ENCODE measurements at places on chromosomes 7 and 10.

DNA sequence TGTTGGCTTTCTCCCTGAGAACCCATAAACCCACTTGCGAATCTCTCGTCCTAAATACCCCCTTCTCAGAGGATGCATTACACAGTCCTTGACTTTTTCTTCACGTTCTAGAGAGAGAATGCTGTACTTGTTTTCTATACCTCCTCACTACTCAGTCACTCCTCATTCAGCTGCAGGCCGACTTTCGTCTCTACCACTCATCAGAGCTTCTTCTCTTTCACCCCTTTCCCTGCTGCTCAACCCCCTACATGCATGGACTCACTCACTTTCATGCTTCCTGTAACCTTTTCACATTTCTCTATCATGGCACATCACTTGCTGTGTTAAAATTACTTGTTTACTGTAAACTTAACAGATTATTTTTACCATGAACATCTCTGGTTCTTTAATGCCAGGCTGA is 19.8 kb downstream of the MDFIC start:
- no peak for DNase-seq

- no peak for DNase-seq
Measured at GRCh38 chr7:120915314-120916105, 35.1 kb upstream of the ING3 start.

GRCh38 chr7:150820148-150820547 is 19.6 kb downstream of the TMEM176A start:
- no peak for DNase-seq

- DNase-seq: no peak
Measured at GRCh38 chr10:34737772-34738169, 77.3 kb downstream of the PARD3 start.

GRCh38 chr10:100999742-101000126 is at the start of gene LZTS2:
Gene LZTS2 (plus strand): TSS chr10:100999808. CDS start chr10:101002539, 2,731 bp downstream.
- DNase-seq: no peak

DNA sequence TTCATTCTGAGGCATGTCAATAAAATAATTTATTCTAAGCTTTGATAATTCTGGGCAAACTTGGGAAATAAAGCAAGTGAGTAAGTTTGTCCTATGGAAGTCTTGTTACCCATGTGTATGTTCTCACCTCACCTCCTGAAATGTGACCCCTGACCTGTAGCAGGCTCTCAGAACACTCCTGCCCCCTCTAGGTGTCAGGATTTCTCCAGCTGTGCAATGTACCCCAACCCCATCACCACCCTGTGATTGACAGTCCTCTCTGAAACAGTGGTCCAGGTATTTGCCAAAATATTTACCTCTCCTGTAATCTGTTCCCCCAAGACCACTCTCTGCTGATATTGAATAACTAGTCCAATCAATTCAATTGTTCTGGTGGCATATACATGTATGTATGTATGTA is 122.6 kb upstream of the PTER start:
- DNase-seq: no peak

- DNase-seq: no peak
Measured at GRCh38 chr7:75872073-75872782, 6.6 kb upstream of the RHBDD2 start.

DNA sequence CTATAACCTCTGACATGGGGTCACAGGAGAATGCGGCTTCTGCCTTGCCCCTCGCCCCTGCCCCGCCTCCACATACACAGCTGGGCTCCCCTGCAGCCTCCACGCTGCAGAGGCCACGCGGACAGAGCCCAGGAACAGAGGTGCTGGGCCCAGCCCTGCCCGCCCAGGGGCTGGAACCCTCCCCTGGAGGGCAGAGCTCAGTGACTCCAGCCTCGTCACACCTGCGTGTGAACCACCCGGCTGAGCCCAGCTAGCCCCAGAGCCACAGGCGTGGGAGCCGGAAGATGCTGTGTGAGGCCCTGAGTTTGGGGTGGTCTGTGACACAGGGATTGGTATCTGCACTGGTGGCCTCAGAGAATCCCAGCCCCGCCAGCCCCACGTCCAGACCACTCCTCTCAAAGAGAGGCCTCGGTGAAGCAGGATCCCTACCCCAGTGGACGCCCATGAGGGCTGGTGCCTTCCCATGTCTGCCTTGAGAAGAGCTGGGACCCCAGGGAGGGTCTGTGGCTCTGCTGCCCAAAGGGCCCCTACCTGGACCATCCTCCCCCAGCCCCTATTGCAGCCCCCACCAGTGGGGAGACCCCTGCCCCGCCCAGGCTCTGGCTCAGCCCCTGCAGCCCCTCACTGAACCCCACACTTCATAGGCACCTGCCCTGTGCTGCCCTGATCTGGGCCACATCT is 8.1 kb upstream of the ADAP1 start:
- no peak for DNase-seq

- DNase-seq: no peak
Measured at GRCh38 chr7:64849250-64849923, 53.7 kb upstream of the ZNF273 start.

- DNase-seq: no peak
Measured at GRCh38 chr7:133805426-133805825, 321.7 kb upstream of the LRGUK start.

DNA sequence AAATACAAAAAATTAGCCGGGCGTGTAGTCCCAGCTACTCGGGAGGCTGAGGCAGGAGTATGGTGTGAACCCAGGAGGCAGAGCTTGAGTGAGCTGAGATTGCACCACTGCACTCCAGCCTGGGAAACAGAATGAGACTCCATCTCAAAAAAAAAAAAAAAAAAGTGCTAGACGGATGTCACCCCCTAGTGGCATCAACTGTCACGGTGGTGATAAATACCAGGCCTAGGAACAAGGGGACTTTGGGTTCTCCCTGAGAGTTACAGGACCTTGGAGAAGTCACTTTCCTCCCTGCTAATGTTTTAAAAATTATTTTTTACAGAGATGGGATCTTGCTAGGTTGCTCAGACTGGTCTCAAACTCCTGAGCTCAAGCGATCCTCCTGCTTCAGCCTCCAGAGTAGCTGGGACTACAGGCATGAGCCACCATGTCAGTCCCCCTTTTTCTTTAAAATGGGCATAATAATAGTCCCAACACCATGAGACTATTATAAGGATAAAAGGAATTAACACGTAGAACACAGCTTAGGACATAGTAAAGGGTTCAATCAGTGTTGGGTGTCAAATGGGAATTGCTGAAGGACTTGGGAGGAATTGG is 2.6 kb upstream of the TMEM130 start:
- no peak for DNase-seq

- DNase-seq: no peak
Measured at GRCh38 chr7:139993592-139993991, 69.2 kb downstream of the PARP12 start.

- no peak for DNase-seq
Measured at GRCh38 chr10:79181227-79181626, 112.5 kb downstream of the ZMIZ1 start.

GRCh38 chr10:133257489-133258065 is 19.1 kb downstream of the ADAM8 start:
- DNase-seq: no peak

GRCh38 chr10:62000726-62001125 is 99.2 kb downstream of the ARID5B start:
- no peak for DNase-seq

DNA sequence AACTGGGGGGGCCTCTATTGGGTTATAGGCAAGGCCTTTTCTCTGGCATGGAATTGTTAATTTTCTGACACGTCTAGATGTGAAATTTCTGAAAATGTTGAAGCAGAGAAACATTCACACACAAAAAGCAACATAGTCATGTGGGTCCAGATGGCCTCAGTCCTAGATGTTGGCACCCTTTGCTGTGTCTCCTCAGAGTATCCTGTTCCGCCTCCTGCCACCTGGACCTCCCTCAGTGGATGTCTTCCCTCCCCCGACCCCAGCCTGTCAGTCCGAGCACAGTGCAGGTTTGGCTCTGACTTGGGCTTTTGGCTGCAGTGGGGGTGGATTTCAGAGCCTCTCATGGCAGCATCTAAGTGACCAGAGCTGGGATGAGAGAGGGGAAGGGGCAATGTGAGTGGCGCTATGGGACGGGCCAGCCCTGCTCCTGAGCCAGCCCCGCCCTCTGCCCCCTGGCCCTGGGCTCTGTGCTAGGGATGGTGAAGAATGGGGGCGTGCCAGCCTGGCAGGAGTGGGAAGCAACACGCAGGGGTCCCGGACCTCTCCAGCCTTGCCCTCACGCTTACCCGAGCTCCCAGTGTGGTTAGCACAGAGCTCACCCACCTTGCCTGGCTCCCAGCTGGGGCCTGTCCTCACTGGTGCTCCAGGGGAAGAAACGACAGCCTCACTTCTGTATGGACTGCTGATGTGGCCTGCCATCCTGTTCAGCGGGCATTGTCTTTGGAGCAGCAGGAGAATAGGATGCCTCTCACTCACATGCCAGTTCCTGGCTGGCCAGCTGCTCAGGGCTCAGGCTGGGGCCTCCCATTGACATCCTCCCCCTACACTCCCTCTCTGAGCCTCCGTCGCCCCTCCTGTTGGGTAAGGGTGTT is 6.2 kb downstream of the ATP6V0E2 start:
- DNase-seq: no peak

GRCh38 chr7:47610506-47611044 is 28.7 kb upstream of the TNS3 start:
- DNase-seq: no peak

GRCh38 chr10:11192304-11193000 is 174.8 kb downstream of the CELF2 start:
- DNase-seq: no peak

DNA sequence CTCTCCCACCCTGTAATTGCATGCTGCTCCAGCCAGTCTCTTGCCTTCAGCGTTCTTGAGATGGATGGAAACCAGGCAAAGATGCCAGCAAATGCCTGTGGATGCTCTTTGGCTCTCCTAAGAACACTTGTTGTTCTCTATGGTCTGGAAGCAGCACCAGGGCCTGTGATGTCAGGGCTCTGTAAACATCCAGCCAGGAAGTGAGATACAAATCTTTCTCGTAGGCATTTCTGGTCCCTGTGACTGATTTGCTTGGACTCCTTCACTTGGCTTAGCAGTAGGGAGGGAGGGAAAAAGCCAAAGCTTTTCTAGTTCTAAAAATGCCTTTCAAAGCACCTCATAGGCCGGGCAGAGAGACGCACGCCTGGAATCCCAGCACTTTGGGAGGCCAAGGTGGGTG is 201.3 kb downstream of the REEP3 start:
- DNase-seq: no peak

DNA sequence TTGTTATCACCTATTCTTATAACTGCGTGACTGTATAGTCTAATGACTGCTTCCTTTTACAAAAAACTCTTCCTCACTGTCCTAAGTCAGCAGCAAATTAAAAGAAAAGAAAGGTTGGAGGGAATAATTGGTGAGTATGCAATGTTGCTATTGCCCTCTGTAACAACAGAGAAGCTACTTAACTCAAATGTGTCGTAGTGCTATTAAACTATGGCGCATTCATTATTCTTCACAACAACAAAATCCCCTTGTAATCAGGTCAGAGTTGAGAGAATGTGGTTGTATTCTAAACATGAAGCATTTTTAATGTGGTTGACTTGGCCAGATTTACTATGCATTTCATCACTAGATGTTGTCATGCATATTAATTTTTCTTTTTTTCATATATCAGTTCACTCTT is 897.8 kb upstream of the PHF14 start:
- no peak for DNase-seq

- DNase-seq: no peak
Measured at GRCh38 chr10:78898341-78899097, 170.2 kb upstream of the ZMIZ1 start.

GRCh38 chr7:69659983-69660382 is 61.7 kb downstream of the AUTS2 start:
- DNase-seq: no peak

GRCh38 chr7:116840256-116840655 is 22.1 kb upstream of the CAPZA2 start:
- no peak for DNase-seq

DNA sequence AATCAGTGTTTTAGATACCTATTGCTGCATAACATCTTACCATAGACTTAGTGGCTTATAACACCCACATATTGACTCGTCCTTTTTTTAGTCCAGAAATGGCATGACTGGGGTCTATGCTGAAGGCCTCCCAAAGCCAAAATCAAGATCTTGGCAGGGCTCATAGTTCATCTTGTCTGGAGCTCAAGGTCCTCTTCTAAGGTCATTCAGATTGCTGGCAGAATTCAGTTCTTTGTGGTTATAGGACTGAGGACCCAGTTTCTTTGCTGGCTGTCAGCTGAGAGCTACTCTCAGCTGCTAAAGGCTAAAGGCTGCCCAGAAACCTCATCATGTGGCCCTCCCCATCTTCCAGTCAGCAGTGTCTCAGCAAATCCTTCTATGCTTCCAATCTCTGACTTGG is 165.5 kb downstream of the FAM107B start:
- DNase-seq: no peak

GRCh38 chr10:124739986-124740368 is 4.2 kb downstream of the FAM53B start:
- DNase-seq: no peak

DNA sequence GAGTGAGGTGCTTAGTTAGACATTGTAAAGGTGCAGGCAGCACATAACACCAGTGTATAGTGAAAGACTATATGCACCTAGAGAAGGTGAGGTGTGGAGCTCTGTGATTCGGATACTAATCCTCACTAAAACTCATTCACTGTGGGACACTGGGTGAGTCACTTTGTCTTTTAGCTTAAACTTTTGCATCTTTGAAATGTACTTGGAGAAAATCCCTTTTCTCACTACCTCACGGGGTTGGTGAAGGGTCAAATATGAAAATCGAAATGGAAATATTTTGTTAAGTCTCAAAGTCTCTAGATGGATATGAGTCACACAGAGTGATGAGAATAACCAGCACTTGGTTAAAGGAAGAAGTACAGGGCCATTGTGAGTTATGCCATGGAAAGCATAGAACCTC is 38.0 kb downstream of the MDFIC start:
- DNase-seq: no peak

GRCh38 chr10:17710181-17710580 is 41.8 kb upstream of the TMEM236 start:
- no peak for DNase-seq

DNA sequence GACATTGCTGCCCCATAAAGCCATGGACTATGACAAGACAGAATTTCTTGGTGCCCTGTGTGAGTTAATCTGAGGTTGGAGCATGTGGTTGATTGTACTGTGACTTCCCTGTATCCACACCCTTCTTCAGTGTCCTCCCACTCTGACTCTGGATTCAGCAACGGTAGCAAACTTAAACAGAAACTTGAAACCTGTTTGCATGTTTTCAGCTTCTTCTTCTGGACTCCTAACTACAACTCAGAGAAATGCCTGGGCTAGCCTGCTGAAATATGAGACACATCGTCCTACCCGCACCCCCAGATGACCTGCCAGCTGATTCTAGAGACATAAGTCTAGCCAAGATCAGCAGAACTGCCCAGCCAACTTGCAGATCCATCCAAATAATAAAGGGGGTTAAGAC is 78.4 kb downstream of the IPMK start:
- no peak for DNase-seq

DNA sequence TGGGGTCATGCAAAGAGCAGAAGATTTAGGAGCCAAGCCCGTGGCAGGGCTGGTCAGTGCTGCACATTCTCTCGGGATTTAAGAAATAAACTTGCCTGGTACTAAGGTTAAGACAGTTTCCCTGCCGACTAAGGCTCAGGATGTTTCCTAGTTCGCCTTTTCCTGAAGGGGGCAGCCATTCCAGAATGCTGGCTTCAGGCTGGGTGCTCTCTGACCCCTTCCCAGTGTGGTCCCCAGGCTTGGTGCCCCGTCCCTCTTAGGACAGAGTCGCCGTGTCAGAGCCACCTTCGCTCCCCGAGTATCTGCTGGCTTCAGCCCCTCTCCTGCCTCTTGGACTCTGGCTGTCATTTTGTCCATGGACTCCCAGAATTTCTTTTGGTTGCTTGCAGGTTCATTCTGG is 117.2 kb downstream of the ELFN1 start:
- no peak for DNase-seq
